ENCODE measurements at places on chromosomes 16 and 17.

GRCh38 chr16:75292691-75293090 lies 41.3 kb upstream of the BCAR1 start:
- DNase-seq: no peak

DNA sequence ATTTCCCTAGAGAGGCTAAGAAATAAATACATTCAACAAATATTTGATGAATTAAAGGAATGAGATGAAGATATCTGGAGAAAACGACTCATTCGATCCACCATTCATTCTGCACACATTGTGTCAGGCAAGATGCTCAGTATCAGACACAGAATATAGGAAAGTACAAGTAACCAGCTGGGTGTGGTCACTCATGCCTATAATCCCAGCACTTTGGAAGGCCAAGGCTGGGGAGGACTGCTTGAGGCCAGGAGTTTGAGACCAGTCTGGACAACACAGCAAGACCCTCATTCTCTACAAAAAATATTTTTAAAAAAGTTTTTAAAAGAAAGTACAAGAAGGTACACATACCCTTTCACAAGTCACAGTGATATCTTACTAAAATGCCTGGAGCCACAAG lies 42.3 kb downstream of the CRLF3 start:
- DNase-seq: no peak

GRCh38 chr16:10965440-10966061 lies 21.2 kb downstream of the CLEC16A start:
- peak; percentile 45 for DNase-seq

DNA sequence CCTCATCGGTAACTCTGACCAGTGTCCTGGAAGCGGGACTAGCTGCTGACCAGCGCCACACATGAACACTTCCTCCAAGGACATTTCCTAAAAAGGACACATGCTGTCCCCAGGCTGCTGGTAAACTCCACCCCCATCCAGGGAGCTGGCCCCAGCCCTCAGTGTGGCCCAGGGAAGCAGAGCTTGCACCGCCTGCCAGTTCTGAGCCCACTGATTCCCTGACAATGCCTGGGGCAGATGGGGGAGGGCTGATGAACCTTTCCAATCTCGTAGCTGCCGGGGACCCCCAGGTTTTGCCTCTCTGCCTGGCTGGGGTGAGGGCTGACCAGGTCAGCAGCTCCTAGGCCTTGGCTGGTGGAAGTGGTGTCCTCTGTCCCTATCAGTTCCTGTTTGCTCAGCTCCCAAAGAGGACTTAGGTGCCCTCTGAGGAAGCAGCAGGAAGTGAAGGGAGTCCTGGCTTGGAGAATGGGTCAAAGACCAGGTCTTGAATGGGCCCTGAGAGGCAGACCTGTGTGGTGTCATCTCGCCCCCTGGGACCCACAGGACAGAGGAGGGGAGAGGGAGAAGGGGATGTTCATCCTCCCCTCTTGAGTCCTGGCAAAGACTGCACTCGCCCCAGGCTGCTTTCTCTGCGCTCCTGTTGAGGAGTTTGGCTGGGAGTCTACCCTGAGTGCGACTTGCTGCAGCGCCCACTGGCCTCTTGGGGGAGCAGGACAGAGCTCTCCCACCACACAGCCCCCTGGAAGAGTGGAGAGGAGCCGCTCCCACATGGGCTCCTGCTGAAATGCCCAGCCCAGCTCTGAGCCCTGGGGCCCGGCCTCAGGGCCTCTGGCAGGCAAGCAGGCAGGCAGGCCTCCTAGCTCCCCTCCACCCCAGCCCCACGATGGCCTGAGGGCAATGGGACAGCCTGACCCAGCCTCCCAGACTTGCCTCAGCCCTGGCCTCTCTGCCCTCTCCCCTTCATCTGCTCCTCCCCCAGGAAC lies 16.8 kb downstream of the PDK2 start:
- DNase-seq: no peak

DNA sequence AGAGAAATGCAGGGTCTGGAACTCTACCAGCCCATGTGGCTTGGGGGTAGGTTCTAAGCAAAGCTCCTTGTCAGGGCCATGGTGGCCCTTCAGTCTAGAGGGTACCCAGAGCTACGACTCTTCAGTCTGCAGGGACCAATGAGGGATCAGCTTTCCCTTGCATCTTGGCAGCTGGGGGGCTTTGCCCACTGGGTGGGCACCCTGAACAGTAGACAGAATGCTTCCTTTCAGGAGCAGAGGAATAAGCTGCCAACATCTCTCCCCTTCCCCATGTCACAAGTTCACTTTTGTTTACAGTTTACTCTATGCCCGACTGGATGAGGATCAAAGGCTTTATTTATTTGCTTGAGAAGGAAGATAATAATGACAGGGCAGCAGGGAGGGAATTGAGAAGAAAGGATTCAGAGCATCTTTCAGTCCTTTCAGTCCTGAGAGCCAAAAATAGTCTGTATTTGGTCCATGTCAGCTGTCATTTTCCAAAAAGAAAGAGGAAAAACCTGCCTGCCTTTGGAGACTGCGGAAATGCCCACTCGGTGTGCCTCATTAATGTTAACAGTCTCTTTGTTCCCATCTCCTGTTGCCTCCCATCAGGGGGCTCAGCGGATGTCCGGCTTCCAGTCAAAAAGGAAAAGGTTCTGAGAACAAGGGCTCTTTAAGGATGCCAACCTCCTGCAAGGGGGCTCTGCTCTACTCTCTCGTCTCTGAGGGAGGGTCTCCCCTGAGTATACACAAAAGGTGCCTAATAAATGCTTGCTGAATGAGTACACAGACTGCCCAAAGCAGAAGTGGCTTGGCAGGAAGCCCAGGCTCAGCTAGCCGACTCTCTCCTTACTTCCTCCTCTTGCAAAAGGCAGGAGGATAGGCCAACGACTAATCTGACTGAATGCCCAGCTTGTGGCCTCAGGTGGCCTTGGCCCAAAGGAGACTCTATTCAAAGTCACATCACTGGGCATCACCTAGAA lies 17.1 kb downstream of the TRAF4 start:
- DNase-seq: peak; percentile 72

GRCh38 chr17:29570521-29570920 lies 2.0 kb downstream of the TP53I13 start:
- DNase-seq: no peak

GRCh38 chr17:2271985-2272702 lies 31.4 kb downstream of the SMG6 start:
- no peak for DNase-seq

DNA sequence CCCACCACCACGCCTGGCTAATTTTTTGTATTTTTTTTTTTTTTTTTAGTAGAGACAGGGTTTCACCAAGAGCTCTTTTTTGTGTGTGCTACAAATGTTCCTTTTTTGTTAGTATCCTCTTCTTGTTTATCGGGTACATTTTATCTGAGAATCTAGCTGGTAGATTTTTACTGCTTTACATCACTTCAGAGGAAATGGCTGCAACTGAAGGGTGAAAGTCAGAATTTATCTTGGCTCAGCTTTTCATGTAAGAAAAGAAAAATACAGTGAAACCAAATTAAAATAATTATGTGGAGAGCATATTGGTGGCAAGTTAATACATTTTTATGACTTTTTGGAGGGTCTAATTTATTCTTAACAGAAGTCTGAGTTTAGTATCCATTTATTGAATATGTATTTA lies 26.0 kb downstream of the CBFB start:
- no peak for DNase-seq

DNA sequence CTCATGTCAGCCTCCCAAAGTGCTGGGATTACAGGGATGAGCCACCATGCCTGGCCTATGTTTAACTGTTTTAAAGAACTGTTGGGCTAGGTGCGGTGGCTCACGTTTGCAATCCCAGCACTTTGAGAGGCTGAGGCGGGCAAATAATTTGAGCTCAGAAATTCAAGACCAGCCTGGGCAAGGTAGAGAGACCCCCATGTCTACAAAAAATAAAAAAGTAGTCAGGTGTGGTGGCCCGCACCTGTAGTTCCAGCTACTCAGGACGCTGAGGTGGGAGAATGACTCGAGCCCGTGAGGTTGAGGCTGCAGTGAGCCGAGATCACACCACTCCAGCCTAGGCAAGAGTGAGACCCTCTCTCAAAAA lies 1.9 kb upstream of the ITGAL start:
- no peak for DNase-seq

DNA sequence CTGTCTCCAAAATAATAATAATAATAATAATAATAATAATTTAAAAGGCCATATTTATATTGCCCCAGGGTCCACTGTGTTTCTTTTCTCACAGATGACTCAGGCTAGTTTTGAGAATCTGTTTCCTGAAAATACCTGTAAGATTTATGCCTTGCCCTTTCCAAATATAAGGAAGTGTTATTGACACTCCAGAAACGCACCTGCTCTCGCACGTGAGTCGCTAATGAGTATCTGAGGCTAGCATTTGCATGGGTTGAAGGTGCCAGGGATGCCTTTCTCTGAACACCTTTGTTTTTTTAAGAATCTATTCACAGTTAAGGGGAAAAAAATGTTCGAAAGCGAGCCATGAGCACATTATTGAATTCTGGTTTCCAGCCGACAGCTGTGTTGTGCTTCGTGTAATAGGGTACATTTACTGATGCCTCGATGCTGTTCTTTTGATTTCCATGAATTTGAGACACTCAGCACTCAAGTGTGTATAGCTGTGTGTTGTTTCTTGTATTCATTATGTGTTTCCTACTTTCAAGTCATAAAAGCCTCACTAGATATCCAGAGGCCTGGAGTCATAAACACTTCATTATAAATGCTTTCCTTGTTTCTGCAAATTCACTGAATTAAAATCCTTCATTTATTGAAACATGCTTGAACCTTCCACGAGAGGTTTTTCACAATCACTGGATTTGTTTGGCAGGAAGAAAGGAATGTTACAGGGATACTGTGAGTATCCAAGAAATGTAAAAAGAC lies 45.0 kb upstream of the NOL11 start:
- DNase-seq: no peak

DNA sequence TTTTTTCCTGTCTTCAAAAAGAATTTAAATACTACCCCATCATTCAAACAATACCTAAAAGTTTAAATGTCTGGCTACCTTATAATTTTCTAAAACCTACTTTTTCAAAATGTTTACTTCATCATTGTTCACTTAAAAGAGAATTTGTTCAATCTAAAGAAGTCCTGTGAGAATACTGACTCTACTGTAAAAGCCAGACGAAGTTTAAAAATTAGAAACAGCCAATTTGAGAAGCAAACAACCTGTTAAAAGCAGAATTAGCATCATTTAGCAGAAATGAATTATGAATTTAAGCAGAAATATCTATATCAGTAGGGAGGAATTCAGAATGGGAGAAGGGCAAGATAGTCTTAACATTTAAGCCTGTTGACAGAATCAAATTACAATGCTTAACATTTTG lies 2.1 kb downstream of the SKA2 start:
- DNase-seq: no peak

GRCh38 chr16:56549161-56549560 lies 15.7 kb upstream of the MT4 start:
- DNase-seq: no peak

DNA sequence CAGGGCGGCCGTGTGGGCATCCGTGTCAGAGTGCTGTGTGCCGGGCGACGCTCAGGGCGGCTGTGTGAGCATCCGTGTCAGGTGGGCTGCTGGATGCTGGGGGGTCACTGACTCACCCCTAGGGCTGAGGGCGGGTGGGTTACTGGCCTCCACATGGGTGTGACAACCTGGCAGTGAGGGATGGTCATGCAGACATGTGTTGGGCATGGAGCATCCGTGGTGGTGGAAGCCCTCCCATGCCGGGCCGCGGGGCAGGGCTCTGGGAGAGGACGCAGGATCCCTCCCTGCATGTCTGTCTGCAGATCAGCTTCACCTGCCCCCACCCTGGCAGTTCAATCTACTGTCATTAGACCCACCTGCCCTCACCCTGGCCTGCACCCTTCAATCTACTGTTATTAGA lies 56.3 kb downstream of the METRNL start:
- DNase-seq: no peak

- no peak for DNase-seq
Measured at GRCh38 chr16:6427621-6428020, 905.0 kb upstream of the RBFOX1 start.

DNA sequence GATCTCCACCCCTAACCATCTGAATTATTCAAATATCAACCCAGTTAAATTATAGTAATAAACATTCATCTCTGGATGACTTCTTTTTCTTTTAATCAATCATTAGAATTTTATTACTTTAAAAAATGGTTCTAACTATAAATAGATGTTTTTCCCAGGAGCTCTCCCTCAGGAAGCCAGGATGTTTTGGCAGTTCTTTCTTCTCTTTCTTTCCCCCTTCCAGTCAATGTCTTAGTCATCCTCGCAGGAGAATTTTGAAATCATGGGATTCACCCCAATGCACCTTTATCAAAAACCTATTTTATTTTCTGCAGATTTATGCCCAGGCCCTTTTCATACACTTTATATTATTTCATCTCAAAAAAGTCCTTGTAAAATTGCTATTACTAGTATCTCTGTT lies 711.6 kb downstream of the CDH11 start:
- no peak for DNase-seq

GRCh38 chr17:82475458-82475857 lies 16.9 kb downstream of the NARF start:
- DNase-seq: no peak

DNA sequence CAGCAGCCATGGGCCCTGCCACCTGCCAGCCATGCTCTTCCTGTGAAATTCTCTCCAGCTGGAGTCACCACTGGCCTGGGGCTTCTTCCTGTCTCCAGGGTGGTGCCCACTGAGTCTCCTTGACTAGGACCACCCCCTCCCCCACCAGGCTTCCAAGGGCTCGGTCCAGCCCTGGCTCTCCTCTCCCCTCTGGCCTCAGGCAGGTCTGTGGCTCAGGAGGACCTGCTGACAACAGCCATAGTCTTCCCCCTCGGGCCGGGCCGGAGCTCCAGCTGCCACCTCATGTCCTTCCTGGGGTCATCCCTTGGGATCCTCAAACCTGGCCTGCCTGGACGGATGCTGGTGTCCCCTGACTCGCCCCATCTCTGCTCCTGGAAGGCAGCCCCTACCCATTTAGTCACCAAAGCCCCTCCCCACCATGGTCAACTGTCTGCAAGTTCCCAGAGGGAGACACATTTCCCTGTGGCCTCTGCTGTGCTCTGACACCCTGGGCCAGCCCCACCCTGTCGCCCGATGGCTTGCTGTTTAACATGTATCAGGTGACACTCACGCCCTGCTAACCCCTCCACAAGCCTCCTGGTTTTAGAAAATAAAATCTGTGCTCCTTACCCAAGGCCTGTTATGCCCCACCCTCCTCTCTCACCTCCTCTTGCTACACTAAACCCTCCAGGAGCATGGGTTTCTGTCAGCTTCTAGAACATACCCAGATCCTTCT lies 186.2 kb downstream of the RBFOX3 start:
- DNase-seq: no peak

GRCh38 chr16:78275420-78275819 lies 176.0 kb downstream of the WWOX start:
- no peak for DNase-seq

DNA sequence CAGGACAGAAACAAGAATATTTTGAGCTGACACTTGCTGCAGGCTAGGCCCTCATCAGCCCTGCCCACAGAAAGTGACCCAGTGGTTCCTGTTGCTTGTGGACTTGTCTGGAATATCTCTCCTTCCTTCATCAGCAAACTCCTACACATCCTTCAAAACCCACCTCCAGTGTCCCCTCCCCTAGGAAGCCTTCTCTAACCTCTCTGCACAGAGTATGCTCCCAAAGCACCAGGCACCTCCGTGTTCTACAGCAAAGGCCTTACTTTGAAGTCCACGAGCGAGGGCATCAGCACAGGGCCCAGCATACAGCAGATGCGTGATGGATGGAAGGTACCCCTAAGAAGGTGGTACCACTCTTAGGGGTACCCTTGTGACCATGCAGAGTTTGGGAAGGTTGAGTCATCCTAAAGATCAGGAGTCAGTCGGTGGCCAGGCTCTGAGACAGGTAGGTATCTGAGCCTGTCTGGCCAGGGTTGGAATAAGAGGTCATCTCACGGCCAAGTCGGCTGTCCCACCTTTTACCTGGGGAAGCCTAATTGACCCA lies 2.0 kb downstream of the CCDC102A start:
- no peak for DNase-seq

Measured in NB4 (cell line).